ENCODE measurements at places on chromosomes 5 and 9. TPM values are rescaled to one million over a fixed set of nuclear protein-coding genes. Genes with fewer than 3 reads are reported as not detected.

The FOXD4L6 gene
- not detected for total RNA-seq

The PRRX2 gene
- 20.9 TPM for total RNA-seq

The GNG10 gene
- total RNA-seq: 112 TPM

The WNK2 gene
- total RNA-seq: 0.13 TPM

The UBAP1 gene
- 39.3 TPM for total RNA-seq

The TMC1 gene
- 0.39 TPM for total RNA-seq

The PCDHGA5 gene
- 5.6 TPM for total RNA-seq
